ENCODE measurements at places on chromosomes 12 and 14.

- peak; percentile 83 for DNase-seq
Measured at GRCh38 chr12:120583478-120584030, 2.4 kb upstream of the POP5 start.

DNA sequence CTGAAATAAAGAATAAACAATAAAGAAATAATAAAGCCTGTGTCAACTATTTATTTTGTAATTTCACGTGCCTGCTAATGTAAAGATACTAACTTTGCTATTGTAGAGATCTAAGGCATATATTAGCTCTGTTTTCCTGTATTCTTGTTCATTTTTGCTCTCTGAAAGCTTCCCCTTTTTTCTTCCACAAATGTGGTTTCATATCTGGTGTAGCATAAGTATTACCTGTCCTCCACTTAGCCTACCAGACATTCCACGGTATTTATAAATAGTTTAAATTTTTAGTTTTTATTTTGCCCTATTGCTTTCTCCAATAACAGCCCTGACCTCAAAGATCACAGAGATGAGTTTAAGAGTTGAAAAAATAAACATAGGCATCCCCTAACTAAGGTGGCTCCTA lies 92.6 kb upstream of the ATP2B1 start:
- peak; percentile 23 for DNase-seq

DNA sequence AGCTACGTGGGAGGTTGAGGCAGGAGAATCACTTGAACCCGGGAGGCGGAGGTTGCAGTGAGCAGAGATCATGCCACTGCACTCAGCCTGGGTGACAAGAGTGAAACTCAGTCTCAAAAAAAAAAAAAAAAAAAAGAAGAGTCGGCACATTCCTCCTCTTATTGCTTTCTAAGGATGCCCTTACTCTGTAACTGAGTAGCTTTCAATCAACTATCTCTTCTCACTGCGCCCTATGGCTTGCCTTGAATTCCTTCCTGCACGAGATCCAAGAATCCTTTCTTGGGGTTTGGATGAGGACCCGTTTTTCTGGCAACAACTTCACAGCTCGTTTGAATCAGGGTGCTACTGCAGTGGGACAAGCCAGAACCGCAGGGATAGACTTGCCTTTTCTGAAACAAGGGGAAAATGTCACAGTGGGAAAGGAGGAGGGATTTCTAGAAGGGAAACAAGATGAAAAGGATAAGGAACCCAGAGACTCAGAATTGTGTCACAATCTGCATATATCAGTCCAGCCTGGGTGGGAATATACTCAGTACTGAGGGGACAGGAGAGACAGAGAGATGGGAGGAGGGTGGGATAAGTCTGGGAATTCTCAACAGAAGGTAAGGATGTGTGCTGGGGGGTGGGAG lies 16.1 kb upstream of the RND1 start:
- no peak for DNase-seq

DNA sequence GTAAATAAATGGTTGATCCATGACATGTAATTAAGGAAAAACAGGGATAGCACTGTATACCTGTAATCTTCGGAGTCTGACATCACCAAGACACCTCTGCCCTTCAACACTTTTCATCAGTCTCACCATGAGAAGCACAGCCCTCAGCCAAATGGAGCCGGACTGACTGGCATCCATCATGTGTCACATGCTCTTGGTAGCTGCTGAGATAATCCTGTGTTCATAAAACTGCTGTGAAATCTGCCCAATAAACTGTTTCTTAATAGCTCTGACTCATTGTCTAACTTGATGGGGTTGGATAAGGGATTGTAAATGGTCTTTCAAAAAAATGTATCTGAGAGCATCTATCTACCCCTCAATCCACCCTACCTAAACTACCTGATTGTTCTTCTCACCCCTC lies 33.6 kb downstream of the KCNH5 start:
- no peak for DNase-seq

DNA sequence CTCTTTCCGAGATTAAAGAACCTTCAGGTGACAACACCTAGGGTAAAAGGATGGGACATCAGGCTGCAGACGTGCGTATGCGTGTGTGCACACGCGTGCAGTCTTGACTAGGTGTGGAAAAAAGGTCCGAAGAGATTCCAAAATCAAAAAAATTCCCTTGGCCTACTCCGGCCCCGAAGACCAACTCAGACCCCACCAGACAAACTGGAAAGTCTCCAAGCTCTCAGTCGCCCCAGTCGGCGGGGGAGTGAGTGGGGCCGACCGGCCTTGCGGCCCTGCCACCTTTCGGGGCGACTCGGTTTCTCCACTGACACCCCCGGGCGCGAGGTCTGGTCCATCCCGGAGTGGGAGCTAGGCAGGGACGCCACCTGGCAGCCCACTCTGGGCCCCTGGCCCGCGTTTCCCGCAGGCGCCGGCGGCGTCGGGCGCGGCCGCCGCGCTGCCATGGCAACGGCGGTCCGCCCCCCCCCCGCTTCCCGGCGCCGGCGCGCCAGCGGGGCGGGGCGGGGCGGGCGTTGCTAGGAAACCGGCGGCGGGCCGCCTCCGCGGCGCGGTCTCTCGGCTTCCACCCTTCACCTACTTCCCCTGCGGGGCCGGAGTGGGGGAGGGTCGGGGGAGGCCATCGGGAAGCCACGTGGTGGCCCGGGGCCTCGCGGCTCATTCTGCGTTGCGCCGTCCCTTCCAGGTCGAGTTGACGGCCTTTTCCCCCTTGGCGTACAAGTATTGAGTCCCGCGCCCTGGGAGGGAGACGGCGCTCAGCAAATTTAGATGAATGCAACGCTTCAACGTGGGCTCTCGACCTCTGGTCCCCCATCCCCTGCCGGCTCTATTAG lies 253.1 kb downstream of the EFCAB11 start:
- DNase-seq, result peak; percentile 73

DNA sequence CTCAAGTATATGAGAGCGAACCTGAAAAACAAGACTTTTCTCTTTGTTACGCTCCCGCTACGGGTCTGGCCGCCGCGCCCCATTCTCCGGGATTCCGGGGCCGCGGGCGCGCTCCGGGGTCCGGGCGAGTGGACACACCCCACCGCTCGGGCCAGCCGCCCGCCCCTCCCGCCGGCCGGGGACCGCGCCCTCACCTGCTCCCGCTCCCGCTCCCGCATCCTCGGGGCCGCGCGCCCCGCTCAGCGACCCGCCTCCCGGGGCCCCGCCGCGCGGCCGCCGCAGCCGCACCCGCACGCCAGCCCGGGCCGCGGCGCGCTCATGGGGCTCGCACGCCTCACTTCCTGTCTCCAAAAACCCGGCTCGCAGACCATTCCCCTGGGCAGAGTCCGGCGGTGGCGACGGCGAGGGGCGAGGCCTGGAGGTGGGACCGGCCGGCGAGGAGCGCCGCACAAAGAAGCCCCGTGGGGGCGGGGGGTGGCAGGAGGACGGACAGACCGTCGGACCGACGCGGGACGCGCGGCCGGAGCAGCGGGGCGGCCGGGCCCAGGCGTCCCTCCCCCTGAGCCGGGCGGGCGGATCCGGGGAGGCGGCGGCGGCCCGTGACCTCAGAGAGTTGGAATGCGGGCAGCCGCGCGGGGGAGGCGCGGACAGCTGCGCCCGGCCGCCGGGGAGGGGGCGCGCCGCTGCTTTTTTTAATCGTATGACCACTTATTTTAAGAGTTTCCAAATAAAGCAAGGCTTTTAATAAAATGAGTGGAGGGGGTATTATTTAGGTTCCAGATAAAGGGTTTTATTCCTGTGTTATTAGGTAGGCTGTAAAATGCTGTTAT lies at the start of gene PTPN21:
Gene PTPN21 (minus strand): TSS at position 551 of the 830 bp plus-strand sequence. CDS start 4,590 bp downstream, outside the sequence.
- DNase-seq, result peak; percentile 42

DNA sequence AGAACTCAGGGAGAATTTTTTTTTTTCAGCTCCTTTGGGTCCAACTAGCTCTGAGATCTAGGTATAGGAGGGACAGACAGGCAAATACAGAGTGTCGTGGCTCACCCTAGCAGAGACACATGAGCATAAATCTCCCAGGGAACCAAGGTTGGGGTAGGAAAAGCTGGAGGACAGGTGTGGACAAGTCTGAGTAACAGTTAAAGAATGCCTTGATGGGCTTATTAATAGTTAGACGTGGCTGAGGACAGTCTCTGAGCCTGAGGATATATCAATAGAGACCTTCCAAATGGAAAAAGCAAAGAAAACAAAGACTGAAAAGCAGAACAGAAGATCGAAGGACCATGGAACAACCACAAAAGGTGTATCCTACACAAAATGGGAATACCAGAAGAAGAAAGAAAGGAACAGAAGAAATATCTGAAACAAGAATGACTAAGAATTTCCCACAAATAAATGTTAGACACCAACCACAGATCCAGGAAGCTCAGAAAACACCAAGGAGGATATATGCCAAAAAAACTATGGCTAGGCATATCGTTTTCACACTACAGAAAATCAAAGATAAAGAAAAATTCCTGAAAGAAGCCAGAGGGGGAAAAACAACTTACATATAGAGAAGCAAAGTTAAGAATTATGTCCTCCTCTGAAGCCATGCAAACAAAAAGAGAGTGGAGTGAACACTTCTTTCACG lies 80.9 kb downstream of the PTPRB start:
- no peak for DNase-seq

DNA sequence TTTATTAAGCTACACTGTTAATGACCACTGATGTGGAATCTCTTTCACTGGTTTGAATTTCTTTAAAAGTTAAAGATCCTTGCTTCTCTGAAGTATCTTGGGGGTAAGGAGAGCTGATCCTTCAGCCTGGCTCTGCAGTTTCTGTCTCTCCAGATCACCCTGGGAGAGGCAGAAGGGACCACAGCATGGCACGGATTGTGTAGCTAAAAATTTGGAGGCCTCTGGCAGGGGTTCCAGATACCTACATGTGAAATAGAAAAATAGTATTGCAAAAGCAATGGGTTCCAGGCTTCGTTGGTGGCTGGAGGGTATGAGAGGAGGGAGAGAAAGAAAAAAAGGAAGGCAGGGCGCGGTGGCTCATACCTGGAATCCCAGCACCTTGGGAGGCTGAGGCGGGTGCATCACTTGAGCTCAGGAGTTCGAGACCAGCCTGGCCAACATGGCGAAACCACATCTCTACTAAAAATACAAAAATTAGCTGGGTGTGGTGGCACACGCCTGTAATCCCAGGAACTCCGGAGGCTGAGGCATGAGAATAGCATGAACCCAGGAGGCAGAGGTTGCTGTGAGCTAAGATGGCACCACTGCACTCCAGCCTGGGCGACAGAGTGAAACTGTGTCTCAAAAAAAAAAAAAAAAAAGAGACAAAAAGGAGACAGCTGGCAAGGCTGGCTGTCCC lies 3.4 kb downstream of the CHST11 start:
- DNase-seq, result no peak

GRCh38 chr12:68602720-68603119 lies 8.0 kb upstream of the RAP1B start:
- DNase-seq, result peak; percentile 53

GRCh38 chr12:121300083-121300819 lies 3.7 kb upstream of the CAMKK2 start:
- no peak for DNase-seq

DNA sequence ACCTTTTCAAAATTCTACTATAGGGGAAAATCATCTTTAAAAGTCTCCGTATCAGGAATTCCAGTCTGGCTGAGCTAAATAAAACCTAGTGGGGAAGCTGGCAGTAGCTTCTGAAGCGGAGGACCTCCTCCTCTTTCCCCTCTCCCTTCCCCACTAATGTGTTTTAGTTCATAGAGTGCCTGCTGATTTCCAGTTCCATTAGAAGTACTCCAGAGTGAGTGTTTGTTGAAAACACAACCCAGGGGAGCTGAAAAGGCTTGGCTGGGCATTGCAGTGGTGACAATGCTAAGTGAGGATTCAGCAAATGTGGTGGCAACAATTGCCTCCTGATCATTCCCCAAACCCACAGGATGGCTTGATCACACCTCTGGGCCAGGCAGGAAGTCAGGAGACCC lies 144.2 kb upstream of the FRMD6 start:
- DNase-seq, result no peak
